ENCODE measurements at places on chromosomes 5 and 9.

- no peak for DNase-seq
Measured at GRCh38 chr9:133155156-133155555, 8.6 kb downstream of the GBGT1 start.

DNA sequence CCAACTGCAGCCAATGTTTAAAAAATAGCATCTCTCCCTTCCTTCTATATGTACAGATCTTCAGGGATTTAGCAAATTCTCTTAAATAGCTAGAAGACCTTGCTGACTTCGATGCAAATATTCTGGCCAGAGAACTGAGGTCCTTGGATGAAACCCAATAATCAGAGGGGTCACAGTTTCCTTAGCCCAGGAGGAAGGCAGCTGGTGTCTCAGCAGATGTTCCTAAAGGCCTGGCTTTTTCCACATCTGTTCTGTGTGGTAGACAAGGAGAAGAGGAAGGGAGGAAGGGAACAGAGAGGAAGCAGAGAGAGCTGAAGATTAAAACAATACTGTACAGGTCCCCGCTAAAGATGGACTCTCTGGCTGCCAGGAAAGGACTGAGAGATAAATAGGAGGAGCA lies 33.1 kb downstream of the BOD1 start:
- DNase-seq, result no peak

GRCh38 chr9:37001459-37001858 lies 32.6 kb downstream of the PAX5 start:
- DNase-seq, result no peak

DNA sequence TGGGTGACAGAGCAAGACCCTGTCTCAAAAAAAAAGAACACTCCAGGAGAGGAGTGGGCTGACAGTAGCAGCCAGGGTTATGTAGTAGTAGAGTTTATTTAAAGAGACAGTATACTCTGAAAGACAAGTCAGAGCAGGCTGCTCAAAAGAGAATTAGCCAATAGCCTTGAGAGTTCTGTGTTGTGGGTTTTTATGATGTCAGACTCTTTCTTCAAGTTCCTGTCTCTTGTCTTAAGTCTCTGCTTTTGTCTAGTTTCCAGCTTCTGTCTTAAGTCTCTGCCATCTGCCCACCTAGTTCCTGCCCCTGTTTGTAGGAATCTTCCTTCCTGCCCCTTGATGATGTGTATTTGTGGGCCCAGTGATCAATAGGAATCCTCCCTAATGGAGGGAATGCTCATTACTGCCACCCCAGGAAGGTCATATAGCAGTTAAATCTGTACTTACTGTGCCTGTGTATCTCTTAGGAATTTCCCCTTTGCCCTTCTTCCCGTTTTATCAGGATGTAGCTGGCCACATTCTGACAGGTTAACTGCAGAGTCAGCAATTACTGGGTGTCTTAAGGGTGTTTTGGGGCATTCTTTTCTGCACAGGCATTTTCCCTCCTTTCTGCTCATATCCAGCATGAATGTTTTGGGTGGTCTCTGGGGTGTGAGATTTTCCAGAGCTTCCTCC lies 580.5 kb upstream of the SGCD start:
- DNase-seq, result peak; percentile 1

DNA sequence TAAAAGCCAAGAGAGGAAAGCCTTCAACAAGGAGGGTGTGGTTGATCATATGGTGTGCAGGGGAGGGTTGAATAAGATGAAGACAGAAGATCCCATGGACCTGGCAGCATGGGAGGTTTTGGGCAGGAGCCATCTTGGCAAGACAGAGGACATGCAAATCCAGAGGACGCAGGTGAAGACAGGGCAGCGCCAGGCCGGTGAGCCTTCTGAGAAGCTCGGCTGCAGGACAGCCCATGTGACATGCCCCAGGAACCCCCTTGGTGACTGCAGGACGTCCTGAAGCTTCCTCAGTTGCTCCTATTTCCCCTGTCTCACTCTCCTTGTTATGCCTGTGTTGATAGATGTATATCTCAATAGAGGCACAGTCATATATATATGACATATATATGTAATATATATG lies 159.4 kb downstream of the GADD45G start:
- no peak for DNase-seq

DNA sequence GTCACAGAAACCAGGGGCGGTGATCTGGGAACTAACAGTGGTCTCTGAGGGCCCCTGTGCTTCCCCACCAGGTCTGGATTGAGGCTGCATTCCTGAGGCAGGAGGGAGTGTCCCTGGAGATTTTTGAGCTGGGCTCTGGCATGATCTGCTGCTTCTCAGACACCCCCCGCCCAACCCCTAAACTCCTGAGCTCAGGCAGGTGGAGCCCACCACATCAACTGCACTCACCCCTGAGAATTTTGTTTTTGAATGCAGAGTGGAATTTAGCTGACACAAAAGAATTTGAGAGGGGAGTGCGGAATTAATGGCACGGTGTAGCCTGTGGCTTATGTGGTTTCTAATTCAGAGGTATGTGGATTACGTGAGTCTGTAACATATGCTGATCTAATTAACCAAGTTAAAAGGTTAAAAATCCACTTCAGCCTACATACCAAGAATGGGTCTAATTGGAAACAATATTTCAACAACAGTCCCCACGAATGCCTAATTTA lies 23.9 kb upstream of the CTSL start:
- no peak for DNase-seq

- DNase-seq, result no peak
Measured at GRCh38 chr9:111250875-111251842, 78.9 kb downstream of the OR2K2 start.

DNA sequence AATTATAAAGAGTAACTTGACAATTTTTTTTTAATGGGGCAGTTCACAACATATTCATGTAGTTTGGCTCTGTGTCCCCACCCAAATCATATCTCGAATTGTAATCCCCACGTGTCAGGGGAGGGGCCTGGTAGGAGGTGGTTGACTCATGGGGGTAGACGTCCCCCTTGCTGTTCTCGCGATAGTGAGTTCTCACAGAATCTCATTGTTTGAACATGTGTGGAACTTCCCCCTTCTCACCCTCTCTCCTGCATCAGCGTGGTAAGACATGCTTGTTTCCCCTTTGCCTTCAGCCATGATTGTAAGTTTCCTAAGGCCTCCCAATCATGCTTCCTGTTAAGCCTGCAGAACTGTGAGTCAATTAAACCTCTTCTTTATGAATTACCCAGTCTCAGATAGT lies 40.7 kb downstream of the FBXW11 start:
- DNase-seq, result no peak

GRCh38 chr5:78985725-78986223 lies 664 bp upstream of the ARSB start:
- peak; percentile 65 for DNase-seq

- no peak for DNase-seq
Measured at GRCh38 chr9:94826644-94827410, 100.3 kb downstream of the AOPEP start.

- DNase-seq, result no peak
Measured at GRCh38 chr5:92809855-92810465, 771.1 kb downstream of the NR2F1-AS1 start.

- no peak for DNase-seq
Measured at GRCh38 chr5:127645300-127645726, 3.6 kb upstream of the CTXN3 start.

- no peak for DNase-seq
Measured at GRCh38 chr9:112864403-112864802, 26.3 kb downstream of the SLC46A2 start.

- DNase-seq, result no peak
Measured at GRCh38 chr9:133405508-133406438, 12.0 kb downstream of the REXO4 start.

- DNase-seq, result no peak
Measured at GRCh38 chr5:96763026-96763425, 44.7 kb downstream of the ERAP1 start.

GRCh38 chr9:93597142-93597706 lies 20.8 kb downstream of the PHF2 start:
- DNase-seq, result no peak

DNA sequence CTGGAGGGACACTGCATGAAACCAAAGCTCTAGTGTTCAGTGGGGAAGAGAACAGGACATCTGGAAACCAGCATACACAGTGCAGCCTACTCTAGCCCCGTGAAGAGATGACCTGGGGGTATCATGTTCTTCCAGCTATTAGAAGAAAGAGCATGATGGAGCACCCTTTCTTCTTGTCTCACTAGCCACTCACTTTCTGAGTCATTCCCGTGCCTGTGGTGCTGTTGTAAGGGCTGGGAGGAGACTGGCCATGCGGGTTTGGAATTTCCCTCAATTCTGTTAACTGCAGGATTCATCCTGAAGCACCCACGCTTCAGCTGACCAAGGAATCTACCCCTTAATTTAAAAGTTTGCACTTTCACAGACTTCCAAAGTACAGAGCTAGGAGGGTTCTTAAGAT lies 137.0 kb downstream of the COL23A1 start:
- peak; percentile 38 for DNase-seq

DNA sequence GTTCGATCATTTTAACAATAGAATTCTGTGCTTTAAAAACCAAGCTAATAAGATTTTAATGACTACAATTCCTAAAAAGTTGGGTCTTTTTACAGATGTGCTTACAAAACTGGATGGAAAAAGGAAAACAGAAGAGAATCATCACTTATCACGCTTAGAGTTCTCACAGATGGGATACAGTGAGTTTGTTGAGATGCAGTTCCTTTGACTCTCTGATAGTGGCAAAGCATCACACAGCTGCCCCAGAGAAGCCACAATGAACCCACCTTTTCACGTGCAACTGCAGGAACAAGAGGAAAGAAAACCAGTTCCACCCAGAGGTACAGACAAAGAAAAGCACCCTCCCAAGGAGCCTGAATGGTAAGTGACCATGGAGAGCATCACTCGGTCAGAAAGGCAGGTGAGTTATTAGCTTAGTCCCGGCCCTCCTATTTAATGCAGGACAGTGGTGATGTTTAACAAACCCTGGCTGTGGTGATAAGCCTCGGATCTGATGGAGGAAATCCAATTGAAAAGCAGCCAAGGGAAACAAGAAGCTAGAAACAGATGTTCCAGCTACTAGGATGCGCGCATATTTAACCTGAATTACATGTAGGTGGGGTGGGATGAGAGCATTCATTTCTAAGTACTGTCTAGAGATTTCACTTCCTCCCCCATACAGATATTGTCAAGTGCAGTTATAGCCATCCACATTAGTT lies 167.7 kb downstream of the TARS1 start:
- DNase-seq, result no peak

GRCh38 chr9:118395415-118395814 lies 691.2 kb downstream of the TLR4 start:
- no peak for DNase-seq

- peak; percentile 59 for DNase-seq
Measured at GRCh38 chr5:143824851-143825720, 13.1 kb downstream of the HMHB1 start.

- no peak for DNase-seq
Measured at GRCh38 chr9:33751536-33752129, 43.7 kb upstream of the PRSS3 start.

GRCh38 chr9:134433909-134434882 lies 107.9 kb downstream of the RXRA start:
- DNase-seq, result no peak

- no peak for DNase-seq
Measured at GRCh38 chr9:112831281-112831851, 59.3 kb downstream of the SLC46A2 start.

DNA sequence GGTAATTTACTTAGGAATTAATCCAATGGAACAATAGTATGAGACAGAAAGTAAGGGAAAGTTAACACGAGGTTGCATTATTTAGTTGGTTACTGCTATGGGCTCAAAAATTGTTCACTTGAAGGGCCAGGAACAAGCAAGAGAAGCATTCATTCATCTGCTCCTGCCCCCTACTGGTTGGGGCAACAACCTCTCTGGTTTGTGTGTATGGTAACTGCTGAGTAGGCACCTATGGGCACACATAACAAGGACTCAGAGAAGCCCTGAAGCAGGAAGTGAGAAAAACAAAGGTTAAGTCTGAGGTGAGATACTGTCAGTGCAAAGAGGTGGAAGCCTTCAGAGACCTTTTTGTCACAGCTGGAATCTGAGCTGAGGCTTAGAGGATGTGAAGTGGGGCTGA lies 34.4 kb upstream of the RANBP6 start:
- DNase-seq, result peak; percentile 27

DNA sequence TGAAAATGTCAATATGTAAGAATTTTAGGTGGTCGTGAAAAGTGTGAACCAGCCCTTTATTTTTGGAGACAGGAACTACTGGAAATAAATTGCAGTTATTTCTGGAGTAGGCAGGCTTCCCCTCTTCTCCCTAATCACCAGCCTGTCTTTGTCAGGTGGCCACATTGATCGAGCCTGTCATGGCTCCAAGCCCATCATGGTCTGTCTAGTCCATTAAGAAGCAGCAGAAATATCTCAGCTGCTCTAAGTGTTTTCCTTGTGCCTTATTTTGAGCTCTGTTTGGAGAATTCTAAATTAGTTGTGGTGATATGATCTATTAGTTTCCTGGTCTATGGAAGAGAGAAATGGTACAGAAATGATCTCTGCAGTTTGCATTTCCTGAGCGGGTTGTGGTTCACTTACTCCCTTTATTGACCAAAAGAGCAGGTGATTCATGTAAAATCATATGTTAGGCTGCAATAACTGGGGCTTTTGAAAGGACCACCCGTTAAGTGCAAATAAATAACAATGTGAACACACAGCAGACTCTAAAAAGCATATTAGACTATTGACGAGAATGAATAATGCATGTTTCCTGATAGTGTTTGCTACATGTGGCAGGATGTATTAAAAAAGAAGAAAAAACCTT lies 42.3 kb downstream of the BASP1 start:
- DNase-seq, result no peak

GRCh38 chr5:117204926-117205869 lies 630.6 kb upstream of the SEMA6A start:
- no peak for DNase-seq

DNA sequence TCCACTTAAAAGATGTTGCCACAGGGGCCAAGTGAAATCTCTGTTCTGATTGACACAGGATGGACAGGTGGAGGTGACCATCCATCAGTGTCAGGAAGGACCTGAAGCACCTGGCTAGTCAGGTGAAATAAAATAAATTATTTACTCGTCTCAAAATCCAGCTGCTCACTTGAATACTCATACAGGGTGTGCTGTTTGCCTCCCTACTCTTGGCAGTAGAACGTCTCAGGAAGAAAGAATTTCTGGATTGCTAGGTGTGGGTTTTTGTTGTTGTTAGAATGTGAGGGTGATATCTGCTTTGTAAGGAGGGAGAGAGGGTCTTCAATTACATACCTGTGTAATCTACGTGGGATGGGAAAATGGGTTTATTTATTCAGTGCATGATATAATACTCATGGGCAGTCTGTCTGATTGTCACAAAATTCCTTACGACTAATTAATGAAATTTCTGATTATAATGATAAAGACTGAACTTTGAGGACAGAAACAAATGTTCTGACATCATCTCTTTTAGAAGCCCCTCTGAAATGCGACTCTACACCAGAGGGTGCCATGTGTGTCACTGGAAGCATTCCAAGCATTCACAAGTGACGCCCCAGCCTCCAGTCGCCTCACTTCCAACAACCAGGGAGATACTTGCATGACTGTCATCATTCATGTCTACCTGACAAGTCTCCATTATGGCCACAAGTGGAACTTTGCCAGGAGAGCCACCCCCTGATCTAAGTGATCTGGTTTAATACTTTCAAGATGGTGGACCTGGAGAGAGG lies 218.4 kb downstream of the GAPVD1 start:
- DNase-seq, result no peak

- no peak for DNase-seq
Measured at GRCh38 chr9:113558632-113559502, 95.3 kb downstream of the RGS3 start.

- peak; percentile 88 for DNase-seq
Measured at GRCh38 chr5:145925353-145925752, 11.0 kb upstream of the SH3RF2 start.

Data from ACHN (cell line).